Right ventricle myocardium superior (tissue), 1 donor: ENCODE measurements at places on chromosomes 3 and 15.

- DNase-seq, result no peak
These were observed 56.5 kb upstream of the SLC6A1 start for GRCh38 chr3:10935846-10936631.

DNA sequence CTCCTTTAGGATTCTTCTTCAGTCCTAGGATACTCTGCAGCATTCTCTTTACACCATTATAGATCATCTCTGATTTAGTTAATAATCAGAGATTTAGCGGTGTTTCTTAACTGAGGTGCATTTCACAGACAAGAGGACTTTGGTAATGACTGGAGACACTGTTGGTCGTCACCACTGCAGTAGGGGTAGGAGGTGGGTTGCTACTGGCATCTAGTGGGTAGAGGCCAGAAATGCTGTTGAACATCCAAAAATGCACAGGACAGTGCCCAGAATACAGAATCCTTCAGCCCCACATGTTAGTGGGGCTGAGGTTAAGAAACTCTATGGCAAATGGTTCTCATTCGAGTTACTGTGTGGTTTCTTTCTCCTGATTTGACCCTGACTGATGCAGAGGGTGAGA is 80.4 kb upstream of the LMCD1 start:
- DNase-seq, result no peak

DNA sequence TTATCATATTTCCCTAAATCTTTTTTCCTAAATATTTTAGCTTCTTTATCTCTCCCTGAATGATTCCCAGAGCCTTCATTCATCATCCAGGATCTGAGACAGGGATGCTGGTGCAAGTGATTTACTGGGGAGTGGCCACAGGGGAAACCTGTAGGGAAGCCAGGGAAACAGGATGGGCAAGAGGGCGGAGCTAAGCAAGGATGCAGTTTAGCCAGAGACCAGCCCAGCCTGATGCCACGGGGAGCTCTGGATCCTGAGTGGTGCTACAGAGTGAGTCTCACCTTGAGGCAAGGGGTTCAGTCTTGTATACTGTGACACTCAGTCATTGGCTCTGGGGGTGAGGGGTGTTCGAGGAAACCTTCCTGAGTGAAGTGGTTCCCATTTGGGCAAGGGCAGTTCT is 39.7 kb upstream of the LRRFIP2 start:
- no peak for DNase-seq

DNA sequence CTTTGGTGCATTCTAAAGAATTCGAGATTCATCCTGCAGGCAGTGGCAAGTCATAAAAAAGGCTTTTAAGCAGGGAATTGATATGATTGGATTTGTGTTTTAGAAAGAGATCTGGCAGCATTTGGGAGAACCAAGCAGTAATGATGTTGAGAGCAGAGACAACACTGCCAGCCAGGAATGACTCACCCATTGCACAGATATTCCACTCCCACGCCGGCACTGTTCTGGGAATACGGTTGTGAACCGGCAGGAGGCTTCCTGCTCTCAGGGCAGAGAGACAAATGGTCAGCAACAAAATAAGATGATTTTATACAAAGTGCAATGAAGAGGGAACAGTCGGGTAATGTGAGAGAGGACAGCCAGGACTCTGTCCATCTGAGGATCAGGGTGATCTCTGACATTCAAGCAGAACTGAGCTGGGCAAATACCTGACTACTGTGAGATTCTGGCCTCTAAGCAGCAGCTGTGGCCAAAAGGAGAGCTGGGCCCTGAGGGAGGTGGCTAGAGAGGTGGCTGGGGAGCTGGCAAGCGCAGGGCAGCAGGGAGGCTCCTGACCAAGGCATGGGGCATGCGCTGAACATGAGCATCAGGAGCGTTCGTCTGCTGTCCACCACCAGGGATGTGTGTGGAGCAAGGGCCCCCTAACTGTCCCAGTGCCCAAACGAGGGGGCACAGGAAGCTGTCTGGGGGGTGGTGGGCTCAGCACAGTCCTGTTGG is 56.1 kb upstream of the PLXNA1 start:
- peak; percentile 82 for DNase-seq

DNA sequence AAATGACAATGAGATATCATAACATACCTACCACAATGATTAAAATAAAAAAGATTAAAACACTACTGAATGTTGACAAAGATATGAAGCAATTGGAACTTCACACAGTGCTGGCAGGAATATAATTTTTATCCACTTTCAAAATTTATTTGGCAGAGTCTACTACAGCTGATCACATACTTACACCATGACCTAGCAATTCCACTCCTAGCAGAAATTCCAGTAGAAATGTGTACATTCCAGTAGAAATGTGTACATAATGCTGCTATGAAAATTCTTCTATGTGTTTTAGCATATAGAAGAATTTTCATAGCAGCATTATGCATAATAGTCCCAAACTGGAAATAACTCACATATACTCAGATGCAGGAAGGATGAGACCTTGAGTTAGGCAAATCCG is 43.5 kb downstream of the IFT57 start:
- no peak for DNase-seq

GRCh38 chr3:175591375-175591774 is 732.2 kb downstream of the NAALADL2 start:
- no peak for DNase-seq

GRCh38 chr15:22903961-22904534 is 65.6 kb downstream of the NIPA2 start:
- DNase-seq, result peak; percentile 37

- no peak for DNase-seq
These were observed 126.3 kb downstream of the EEFSEC start for GRCh38 chr3:128279601-128279880.

- no peak for DNase-seq
These were observed 54.8 kb downstream of the CCDC54 start for GRCh38 chr3:107432013-107432515.

DNA sequence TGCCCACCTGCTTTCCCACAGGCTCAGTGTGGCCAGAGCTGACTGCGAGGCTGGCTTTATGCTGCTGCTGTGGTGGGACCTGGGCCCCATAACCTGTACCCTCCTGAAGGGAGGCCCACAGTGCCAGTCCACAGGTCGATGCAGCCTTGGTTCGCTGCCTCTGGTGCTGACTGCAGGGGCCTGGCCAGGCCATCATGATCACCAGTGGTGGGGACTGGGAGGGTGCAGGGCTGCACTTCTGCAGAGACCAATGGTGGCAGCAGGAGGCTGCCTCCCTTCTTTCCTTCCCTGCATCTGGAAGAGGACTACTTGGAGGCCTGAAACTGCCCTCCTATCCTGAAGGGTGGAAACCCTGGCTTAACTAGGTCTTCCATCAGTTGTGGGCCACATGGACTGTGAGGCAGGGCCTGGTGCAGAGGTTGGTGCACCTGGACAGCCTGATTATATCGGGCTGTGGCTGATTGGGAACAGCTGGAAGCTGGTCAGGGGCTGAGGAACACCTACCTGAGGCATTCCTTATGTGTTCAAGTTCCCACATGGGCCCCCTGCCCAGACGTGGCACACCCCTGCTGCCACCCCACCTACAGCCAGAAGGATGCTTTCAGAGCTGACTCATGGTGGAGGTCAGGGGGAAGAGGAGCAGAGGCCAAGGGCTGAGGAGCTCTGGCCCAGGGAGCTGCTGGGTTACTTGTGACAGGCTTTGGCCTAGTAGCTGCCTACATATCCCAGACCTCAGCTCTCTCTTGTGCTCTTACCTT is 29.8 kb downstream of the POMGNT2 start:
- no peak for DNase-seq

GRCh38 chr15:36960179-36960946 is 140.0 kb downstream of the MEIS2 start:
- DNase-seq, result no peak

DNA sequence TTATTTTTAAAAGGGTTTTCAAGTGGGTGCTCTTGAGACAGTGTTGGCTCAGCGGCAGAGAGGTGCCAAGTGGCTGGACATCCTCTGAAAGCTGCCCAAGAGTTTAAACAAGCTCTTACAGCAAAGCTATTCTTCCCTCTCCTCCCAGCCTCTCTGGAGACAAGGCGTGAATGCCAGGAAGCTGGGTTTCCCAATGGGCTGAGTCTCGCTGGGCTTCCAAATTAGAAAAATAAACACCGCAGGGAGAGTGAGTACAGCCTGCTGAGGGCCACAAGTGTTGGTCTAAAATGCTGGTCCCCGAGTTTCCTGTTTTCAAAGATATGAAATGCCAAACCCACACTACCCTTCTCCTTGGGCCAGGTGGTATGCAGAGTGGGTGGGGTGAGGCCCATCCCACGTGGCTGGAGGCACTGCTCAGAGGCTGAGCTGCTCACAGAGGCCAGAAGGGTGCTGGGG is 36.4 kb downstream of the ZDHHC3 start:
- no peak for DNase-seq
